ENCODE measurements at places on chromosomes 3 and 15. TPM values are rescaled to one million over a fixed set of nuclear protein-coding genes. Genes with fewer than 3 reads are reported as not detected.

The GPR62 gene
- not detected for total RNA-seq

The MUSTN1 gene
- total RNA-seq = not detected

The AGTR1 gene
- total RNA-seq = not detected

The P3H2 gene
- total RNA-seq = 9.0 TPM

The IL17RC gene
- total RNA-seq = 23.6 TPM

The NANOGP8 gene
- total RNA-seq = 0.24 TPM

The CNTN4 gene
- 0.21 TPM for total RNA-seq

The CCDC13 gene
- total RNA-seq = 0.64 TPM

The B3GNT5 gene
- 22.9 TPM for total RNA-seq

The NRG4 gene
- not detected for total RNA-seq

The SIDT1 gene
- under 0.01 TPM for total RNA-seq

The SLC6A1 gene
- not detected for total RNA-seq

The C2CD4B gene
- total RNA-seq = not detected

The CCR3 gene
- total RNA-seq = not detected

The GORASP1 gene
- total RNA-seq = 32.6 TPM

The FAM81A gene
- 0.21 TPM for total RNA-seq

The GOLGA6B gene
- total RNA-seq = not detected

The CYP8B1 gene
- not detected for total RNA-seq

The PAQR9 gene
- total RNA-seq = not detected

The TICRR gene
- total RNA-seq = 0.21 TPM
